ENCODE measurements at places on chromosomes 16 and 17.

- DNase-seq: no peak
Measured at GRCh38 chr17:78479369-78479768, 97.8 kb downstream of the DNAH17 start.

DNA sequence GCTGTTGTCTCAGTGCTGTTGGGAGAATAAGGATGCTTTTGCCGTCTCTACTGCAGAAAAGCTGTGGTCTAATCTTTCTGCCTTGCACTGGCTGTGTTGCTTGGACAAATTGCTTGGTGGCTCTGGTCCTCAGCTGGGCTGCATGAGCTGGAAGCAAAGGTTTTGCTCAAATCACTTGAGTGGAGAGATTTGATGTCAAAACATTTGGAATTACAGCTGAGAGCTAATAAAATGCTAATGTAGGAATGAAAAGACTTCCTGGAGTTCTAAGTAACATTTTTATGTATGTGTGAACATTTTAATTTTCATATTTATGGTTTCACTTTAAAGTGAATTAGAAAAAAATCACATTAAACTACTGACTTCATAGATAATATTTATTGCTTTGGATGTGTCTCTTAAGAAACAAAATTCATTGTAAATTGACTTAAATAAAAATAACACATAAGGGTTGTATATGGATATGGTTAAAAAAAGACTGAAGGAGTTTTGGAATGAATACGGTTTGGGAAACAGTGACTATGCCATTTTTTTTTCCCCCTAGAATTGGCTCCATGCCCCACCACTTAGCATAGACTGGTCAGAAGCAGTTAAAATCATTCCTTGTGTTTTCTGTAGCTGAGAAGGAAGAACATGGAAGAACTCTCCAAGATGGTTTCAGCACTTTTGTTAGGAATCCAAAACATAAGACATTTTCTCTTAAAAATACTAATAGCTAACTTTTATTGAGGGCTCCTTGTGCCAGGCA is 39.2 kb upstream of the FAM20A start:
- no peak for DNase-seq

DNA sequence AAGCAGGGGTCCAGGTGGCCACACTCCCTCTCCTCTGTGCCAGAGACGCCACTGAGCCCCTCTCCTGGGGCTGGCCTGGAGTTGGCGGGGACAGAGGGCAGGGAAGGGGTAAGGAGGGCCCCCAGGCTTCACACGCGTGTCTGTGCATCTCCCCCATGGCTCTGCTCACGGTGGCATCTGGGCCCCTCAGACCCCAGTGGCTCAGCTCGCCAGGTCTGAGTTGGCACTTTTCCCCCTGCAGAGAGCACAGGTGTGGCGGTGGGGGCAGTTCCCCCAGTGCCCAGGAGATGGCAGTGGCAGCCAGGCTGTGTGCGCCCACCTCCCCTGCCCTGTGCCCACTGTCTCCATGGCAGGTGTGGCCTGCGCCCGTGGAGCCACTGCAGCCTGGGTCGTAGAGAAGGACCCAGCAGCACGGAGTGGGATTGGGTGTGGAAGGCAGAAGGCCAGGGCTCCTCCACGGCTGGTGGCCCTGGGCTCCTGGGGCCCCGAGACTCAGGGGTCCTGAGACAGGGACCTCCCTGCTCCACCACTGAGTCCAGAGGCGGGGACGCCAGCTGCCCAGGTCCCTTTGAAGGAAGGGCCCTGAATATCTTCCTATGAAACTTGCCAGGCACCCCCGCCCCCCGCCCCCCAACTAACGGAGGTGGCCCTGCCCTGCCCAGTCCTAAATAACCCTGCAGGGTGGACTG is 4.3 kb upstream of the APRT start:
- DNase-seq: peak; percentile 74

GRCh38 chr16:25896411-25896810 is 204.7 kb downstream of the HS3ST4 start:
- no peak for DNase-seq

GRCh38 chr17:226108-227077 is 44.9 kb upstream of the DOC2B start:
- DNase-seq: no peak

- peak; percentile 57 for DNase-seq
Measured at GRCh38 chr16:55035029-55035428, 104.4 kb downstream of the IRX5 start.

DNA sequence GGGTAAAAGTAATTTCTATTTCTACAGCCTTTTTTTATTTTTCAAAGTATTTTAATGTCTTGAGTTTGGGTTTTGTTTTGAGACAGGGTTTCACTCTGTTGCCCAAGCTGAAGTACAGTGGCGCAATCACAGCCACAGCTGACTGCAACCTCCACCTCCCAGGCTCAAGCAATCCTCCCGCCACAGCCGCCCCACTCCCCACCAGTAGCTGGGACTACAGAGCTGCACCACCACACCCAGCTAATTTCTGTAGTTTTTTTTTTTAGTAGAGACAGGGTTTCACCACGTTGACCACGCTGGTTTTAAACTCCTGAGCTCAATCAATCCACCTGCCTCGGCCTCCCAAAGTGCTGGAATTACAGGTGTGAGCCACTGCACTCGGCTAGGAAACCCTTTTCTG is 44.0 kb downstream of the TUBD1 start:
- peak; percentile 77 for DNase-seq

GRCh38 chr17:68257934-68258333 is 10.1 kb downstream of the AMZ2 start:
- no peak for DNase-seq

GRCh38 chr17:51736356-51736755 is 422.2 kb downstream of the CA10 start:
- no peak for DNase-seq

- DNase-seq: no peak
Measured at GRCh38 chr17:78735832-78736525, 46.1 kb downstream of the CYTH1 start.

- no peak for DNase-seq
Measured at GRCh38 chr16:55964923-55965475, 89.8 kb upstream of the CES5A start.

DNA sequence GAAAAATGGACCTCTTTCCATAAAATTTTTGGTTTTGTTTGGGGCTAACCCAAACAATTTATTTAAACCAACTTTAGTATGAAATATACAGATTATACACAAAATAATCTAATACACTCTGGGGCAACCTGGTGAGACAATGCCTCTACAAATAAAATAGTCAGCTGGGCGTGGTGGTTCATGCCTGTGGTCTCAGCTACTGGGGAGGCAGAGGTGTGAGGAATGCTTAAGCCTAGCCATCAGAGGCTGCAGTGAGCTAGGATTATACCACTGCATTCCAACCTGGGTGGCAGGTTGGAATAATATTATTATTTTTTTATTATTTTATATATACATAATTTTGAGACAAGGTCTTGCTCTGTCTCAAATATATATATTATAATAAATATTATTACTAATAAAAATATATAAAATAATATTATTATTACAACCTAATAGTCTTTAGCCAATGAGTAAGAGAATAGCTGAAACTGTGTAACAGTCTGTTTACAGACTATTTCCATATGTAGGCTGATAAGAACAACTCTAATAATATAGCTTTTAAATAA is 50.5 kb downstream of the GLG1 start:
- no peak for DNase-seq

DNA sequence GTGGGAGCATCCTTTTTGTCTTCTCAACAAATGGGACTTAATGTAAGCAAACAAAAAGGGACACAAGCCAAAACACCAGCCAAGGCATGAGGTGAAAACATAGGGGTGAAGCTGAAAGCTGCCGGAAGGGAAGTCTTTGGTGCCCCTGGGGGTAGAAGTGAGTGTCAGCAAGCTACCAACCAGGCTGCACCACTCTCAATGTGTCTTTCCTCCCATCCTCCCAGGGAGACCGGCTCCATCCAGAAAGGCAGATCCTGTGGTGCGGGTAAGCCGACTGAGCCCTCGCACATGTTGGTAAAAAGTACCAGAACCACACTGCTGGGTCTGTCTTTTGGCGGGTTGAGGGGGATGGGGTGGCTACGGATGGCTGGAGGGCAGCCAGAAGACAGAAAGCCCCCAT is 52.0 kb upstream of the SREBF1 start:
- no peak for DNase-seq

- no peak for DNase-seq
Measured at GRCh38 chr17:82491533-82491932, 28.0 kb upstream of the FOXK2 start.

DNA sequence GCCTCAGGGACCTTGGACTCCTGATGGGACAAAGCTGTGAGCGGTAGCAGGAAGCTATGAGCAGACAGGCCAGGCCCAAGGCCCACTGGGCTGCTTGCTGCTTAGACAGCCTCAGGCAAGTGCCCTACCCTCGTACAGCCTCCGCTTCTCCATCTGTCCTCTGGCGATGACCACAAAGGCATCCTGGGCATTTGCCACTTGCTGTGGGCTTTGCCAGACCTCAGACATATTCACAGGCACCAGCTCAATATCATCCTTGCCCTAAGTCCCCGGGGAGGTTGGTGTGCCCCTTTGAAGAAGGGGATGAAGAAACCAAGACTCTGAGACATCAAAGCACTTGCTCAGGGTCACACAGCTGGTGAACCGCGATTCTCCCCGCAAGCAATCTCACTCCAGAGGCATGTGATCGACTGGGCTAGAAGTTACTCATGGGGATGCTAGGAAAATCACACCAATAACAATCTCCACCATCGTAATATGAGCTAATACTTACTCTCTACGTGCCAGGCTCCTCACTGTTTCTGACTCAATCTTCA is 21.7 kb downstream of the PPL start:
- no peak for DNase-seq

DNA sequence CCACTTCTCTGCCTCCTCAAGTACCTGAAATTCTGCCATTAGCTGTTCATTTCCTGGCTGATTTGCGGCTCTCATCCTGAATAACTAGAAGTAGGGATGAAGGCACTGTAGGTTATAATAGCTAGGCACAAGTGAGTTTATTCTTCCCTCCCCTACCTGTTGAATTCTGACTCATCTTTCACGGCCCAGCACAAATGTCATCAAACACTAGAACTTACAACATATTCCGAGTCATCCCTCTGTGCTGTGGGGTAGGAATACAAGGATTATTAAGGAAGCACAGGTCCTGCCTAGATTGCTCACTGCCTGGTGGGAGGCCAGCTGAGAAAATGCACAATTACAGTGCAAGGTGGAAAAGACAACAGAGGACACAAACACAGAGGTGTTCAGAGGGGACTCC is 103.7 kb upstream of the ASIC2 start:
- no peak for DNase-seq

DNA sequence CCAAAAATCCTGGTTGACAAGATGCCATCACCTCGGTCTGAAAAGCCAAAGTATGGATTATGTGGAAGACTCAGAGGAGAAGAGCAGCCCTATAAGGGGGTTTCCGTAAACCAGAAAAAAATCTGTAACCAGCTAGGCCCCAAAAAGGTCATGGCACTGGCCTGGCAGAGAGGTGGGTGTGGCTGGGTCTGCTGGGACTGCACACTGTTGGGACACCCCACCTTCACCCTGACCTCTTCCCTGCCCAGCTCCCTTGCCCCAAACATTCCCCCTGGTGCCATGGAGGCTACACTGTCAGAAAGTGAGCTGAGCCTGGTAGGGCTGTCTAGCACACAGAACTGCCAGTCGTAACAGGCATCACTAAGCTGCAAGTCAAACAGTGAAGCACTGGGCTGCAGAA is 6.5 kb downstream of the SLC47A2 start:
- DNase-seq: no peak
